ENCODE measurements at places on chromosomes 12 and 14. TPM values are rescaled to one million over a fixed set of nuclear protein-coding genes. Genes with fewer than 3 reads are reported as not detected.

- DNase-seq: peak; percentile 34
These were observed 124.2 kb downstream of the PAWR start for GRCh38 chr12:79566452-79567174.

DNA sequence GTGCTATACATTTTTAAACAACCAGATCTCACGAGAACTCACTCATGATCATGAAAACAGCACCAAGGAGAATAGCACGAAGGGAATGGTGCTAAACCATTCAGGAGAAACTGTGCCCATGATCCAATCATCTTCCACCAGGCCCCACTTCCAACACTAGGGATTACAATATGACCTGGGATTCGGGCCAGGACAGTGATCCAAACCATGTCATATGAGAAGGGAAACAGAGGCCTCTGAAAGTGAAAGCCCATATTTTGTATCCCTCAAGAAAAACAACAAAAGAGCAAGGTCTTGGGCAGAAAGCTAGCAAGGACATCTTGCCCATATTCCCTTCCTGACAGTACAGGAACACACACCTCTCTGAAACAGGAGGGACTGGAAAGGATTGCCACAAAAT is 163.9 kb upstream of the VASH1 start:
- DNase-seq: peak; percentile 14

GRCh38 chr12:57604454-57604991 is at the start of gene DTX3:
Gene DTX3, plus strand, starts transcription at chr12:57604824. Its CDS starts 1,694 bp downstream, at chr12:57606518.
- DNase-seq: no peak

GRCh38 chr12:47247418-47247817 is 167.7 kb upstream of the AMIGO2 start:
- peak; percentile 76 for DNase-seq

DNA sequence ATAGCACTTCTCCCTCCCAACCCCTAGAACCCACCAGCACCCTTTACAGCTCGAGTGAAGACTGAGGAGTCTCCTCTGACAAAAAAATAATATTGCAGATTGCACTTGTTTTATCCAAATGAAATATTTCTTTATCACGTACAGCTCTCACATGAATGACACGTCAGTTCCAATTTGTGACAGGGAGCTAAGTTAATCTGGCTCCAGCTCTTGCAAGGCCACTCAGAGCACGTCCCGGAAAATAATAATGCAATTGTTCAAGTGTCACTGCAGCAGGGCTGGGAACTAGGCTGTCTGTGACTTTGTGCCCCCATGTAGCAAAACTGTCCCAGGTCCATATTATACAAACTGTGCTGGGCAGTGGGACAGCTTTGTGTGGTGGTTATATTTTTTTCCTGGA is 539.6 kb downstream of the VRK1 start:
- no peak for DNase-seq

GRCh38 chr14:89566644-89567415 is 149.8 kb upstream of the FOXN3 start:
- DNase-seq: no peak

DNA sequence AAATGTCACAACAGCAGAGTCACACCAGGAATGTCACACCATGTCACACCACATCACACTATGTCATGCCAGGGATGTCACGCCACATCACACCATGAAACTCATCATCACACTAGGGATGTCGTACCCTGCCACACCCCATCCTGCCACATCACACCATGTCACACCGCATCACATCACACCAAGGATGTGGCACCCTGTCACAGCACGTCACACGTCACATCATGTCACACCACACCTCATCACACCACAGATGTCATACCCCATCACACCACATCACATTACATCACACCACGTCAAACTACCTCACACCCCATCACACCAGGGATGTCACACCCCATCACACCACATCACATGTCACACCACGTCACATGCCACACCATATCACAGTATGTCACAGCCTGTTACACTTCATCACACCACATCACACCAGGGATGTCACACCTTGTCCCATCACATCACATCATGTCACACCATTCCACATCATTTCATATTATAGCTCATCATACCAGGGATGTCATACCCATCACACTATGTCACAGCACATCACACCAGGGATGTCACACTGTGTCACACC is 90.9 kb downstream of the TMEM121 start:
- DNase-seq: no peak

DNA sequence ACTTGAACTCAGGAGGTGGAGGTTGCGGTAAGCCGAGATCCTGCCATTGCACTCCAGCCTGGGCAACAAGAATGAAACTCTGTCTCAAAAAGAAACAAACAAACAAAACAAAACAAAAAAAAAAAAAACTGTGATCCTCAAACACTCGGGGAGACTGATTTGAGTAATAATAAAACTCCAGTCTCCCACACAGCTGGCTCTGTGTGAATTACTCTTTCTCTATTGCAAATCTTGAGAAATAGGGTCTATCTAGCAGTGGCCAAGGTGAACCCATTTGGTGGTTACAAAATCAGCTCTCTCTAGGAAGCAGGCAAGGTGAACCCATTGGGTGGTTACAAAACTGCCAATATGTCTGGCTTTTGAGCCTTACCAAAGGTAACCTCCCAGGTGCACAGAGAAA is 6.0 kb upstream of the ACOT6 start:
- no peak for DNase-seq

The TSPAN31 gene
- total RNA-seq: 44.8 TPM

The ERP27 gene
- 0.49 TPM for total RNA-seq
